Midbrain (tissue), 1 donor: ENCODE measurements at places on chromosomes 6 and 20.
A peak's percentile ranks its signal among the peaks of the same experiment; 100 is the strongest.

GRCh38 chr6:95487817-95488216, 89.5 kb upstream of the MANEA start:
- DNase-seq, result no peak

DNA sequence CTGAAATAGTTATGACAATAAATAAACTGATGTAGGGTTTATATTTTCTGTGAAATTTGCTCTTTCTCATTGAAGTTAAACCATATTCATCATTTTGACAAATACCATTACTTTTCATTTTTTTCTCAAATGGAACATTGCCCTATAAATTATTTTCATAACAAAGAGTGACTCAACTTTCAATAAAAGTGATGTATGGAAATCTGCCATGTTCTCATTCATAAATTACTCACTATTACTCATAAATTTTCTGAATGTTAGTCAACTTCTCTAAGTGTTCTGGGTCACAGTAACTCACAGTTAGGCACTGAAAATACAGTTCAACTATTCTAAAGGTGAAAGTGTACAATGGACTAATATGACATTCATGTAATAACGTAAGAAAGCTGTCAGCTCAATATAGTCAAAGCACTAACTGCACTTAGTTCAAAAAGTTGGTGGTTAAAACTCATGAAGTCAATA, 19.0 kb upstream of the STX11 start:
- no peak for DNase-seq

DNA sequence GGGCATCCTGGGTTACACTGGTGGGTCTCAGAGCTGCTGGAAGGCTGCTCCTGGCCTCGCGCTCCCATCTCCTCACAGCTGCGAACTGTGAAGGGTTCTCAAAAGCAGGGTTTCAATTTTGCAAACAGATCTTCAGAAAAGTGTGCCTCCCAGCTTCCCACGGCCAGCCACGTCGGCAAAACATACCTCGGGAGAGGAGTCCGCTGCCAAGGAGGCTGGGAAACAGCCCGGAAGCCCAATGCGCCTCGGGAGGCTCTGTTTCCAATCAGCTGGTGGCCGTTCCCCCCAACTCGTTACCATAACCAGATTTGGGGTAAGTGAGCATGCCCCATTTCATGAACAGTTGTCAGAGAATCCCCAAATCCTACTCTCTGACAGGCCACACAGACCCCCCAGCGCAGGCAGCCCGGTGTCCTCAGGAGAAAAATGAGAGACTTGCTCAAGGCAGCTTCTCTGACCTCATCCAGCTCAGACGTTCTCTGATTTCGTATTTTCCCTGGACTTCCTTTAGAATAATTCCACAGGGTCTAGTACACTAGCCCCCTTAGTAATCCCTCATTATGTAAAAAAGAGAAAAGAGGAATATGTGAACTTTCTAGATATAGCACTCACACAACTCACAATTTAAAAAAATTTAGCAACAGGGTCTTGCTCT, 98.4 kb downstream of the SNX5 start:
- no peak for DNase-seq

DNA sequence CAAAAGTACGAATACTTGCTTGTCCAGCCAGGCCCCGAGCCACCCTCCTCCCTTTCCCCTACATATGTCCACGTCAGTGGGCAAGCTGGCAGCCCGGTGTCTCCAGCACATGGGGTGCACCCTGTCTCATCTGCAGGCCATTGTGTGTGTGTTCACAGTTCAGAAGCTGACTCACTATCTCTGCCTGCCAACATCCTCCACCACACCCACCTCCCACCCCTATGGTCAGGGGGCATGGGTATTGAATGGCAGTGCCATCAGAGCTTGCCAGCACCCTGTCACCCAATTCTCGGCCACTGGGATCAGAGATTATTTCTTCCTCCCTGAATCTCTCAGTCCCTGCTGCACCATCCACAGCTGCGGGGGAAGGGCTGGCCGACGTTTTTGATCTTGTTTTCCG, 195.7 kb downstream of the FARS2 start:
- DNase-seq, result no peak

DNA sequence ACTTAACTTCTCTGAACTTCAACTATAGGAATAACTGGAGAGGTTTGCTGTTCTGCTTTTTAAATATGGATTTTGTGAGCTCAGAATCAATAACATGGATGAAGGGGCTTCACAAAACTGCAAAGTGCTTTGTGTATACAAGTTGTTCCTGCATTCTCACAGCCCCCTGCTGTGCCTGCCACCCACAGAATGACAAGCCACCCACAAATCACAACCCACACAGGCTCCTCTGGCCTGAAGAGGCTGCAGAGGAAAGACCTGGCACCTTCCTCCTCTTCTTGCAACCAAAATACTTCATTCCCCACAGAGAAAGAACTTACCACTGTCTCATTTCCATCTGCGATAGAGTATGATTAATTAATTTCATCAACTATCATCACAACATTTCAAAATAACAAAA, 106.7 kb upstream of the NHSL1 start:
- no peak for DNase-seq

- no peak for DNase-seq
Observed at GRCh38 chr20:33370291-33370690, 31.0 kb downstream of the CDK5RAP1 start.

DNA sequence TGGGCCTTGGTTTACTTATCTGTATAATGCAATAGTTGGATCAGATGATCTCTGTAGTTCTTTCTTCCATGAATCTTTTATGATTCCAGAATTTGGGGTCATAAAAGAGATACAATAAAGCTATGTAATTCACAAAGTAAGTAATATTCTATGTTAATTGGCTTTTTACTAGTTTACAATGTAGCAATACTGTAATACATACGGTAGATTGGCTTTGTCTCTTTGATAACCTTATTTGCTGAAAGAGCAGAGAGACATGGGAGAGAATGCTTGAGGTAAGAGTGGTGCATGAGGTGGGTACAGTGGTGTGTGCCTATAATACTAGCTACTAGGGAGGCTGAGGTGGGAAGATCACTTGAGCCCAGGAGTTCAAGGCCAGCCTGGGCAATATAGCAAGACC, 14.7 kb downstream of the SPACA1 start:
- DNase-seq, result no peak

DNA sequence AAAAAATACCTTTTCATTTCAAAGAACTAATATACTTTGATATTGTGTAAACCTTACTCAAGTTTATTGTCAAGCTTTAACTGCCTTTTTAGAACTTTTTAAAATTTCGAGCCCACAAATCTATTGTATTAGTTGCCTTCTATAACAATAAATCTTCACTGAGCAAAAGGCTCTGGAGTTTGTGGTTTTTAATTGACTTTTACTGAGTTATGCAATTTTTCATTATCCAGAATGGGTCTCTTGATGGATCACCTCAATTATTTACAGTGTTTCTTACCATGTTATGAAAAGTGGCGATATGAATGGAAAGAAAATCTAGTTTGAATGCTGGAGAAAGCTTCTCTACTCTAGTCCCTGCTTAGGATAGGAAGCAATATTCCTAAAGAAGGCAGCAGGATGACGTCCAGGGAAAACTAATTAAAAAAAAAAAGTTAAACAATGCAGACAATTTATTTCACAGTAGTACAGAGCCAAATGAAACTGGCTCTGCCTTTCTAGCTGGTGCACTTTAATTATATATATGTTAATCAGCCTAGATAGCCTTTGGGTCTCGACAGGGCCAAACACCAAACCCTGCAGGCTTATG, 5.0 kb downstream of the ID4 start:
- no peak for DNase-seq

DNA sequence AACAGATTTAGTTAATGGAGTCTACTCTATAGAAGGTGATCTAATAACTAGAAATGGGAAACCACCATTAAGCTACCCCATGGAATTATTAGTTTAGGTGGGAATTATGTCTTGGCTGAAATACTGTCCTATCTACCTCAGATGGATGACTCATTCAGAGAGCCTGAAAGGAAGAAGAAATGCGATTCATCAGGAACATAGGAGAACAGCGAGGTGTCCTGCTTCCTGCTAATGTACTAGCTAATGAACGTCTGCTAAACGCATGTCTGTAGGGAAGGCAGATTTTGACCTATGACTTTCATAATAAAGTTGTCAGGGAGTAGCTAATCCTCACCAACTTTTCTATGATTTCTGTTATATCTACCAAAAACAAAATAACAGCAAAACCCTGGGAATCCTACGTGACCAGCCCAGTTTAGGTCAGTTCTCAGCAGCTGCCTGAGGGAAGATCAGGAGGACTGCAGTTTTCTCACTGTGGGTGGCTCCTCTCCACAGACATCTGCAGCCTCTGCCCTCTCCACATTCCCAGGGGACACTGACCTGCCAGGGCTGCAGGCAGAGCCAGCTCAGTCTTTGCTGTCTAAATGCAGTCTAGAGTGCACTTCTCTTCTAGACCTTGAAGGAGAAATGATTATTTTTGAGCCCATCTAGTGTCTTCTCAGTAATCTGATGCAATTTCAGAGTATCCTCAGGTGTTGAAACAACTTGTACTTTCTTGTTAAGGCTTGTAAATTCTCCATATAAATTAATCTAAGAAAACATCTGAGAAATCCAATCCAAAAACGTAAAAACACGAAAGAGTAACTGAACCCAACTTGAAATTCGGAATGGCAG, 18.1 kb upstream of the SFT2D1 start:
- DNase-seq, result no peak

GRCh38 chr20:57249073-57249472, 17.4 kb downstream of the BMP7 start:
- no peak for DNase-seq

GRCh38 chr20:62787321-62787720, 9.0 kb upstream of the MRGBP start:
- DNase-seq, result no peak

DNA sequence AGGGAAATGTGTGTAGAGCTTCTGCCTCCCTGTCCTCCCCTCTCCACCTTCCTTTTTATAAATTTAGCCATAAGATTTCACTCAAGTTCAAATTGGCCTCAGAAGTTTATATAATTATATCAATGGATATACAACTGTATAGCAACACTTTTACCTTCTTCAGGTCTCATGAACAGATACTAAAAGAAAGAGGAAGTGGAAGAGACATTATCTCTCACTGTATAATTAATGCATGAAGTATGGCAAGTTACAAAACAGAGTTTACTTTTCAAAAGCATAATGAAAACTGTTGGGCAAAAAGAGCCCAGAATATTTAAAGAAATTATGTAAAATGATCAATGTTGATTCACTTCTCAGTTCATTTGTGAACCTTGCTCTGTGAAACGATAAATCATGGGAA, 99.7 kb downstream of the PDE7B start:
- no peak for DNase-seq

- DNase-seq, result no peak
Observed at GRCh38 chr6:80464901-80465300, 358.4 kb downstream of the BCKDHB start.

DNA sequence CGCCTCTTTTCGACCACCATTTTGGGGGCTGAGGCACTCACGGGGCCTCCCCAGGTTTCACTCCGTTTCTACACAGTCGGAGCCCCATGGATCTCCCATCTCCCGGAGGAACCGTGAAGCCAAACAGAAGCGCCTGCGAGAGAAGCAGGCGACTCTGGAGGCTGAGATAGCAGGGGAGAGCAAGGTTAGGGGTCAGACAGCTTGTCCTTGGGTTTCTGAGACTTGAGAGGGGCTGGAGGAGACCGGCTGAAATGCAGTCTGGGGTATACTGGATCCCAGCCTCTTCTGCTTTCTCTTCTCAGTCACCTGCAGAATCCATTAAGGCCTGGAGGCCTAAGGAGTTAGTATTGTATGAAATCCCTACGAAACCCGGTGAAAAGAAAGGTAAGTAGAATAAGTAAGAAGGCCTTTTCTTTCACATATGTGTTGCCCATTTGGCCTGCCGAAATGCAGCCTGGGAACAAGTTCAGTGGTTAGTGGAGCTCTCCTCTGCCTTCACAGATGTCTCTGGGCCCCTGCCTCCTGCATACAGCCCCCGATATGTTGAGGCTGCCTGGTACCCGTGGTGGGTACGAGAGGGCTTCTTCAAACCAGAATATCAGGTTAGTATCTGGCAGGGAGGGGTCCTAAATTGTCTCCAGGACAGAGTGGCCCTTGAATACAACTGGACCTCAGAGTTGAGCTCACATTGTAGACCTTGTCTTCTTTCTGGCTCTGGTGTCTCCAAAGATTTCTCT, 984 bp downstream of the VARS2 start:
- peak; percentile 41 for DNase-seq

DNA sequence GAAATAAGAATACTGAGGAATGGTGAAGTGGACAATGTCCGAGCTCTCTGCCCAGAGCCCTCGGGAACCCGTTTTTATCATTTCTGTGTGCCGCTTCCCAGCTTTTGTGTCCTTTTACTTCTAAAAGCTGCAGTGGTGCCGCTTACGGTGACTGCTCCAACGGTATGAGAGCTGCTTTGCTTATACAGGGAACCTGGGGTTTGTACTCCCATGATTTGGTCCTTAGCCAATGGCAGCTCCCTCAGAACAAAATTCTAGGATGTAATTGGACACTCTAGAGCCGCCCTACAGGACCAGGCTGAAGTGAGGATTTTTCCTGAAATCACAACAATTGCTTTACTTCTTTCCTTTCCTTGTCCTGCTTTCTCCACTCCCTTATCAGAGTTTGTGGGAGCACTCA, 24.2 kb upstream of the PCSK2 start:
- peak; percentile 10 for DNase-seq

- no peak for DNase-seq
Observed at GRCh38 chr6:160215232-160215631, 43.4 kb downstream of the SLC22A2 start.

- no peak for DNase-seq
Observed at GRCh38 chr20:5779071-5779900, 29.1 kb downstream of the SHLD1 start.

DNA sequence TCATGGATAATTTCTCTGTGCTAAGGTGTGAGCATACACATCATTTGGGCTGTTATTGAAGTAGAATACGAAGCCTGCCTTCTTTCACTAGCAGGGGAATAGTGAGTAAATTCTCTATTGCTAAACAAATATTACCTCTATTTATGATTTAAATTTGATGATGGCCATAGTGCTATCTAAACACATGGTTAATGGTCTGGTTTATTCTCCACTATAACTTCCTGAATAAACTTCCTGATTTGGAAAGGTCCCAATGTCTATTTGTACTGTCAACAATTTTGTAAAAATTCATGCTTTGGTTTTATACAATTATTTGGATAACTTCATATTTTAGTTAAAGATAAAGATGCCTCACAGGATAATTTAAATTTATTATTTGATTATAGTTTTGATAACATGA, 400.8 kb downstream of the ARHGAP18 start:
- DNase-seq, result no peak

GRCh38 chr6:85047818-85048217, 283.4 kb upstream of the TBX18 start:
- DNase-seq, result no peak

GRCh38 chr20:20073801-20074371, 21.6 kb downstream of the CFAP61 start:
- DNase-seq, result no peak
